ENCODE measurements at places on chromosomes 5 and 9.

GRCh38 chr9:137055385-137056364 is 1.8 kb upstream of the ENTPD2 start:
- DNase-seq: no peak

GRCh38 chr9:109506097-109506712 is 8.1 kb upstream of the PTPN3 start:
- DNase-seq: no peak

DNA sequence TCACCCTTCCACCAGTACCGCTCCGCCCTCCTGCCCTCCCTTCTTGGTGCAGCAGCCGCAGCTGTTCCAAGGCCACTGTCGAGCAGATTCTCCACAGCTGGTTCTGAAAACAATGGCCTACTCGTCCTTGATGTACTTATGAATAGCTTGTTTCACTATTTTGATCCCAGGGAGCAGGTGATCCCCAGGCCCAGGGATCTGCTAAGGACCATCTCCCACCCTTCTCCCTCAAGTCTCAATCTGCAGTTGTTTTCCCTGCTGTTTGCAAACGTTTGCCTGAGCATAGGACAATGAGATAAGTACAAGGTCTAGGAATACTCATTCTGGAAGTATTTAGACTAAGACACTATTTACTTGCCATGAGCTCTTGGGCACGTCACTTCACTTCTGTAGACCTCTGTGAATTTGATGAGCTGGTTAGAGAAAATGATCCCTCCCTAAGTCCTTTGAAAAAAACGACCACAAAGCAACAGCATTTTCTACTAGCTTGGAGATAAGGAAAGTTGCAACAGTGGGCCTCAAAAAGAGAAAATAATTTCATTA is 1.8 kb downstream of the LURAP1L start:
- no peak for DNase-seq

- no peak for DNase-seq
Measured at GRCh38 chr5:84825606-84826005, 440.9 kb upstream of the EDIL3 start.

Data from stimulated activated CD8-positive, alpha-beta memory T cell treated with anti-CD3 and anti-CD28 coated beads, Interleukin-15, amount 100 ng/mL, for 48 hours (primary cell).